ENCODE measurements at places on chromosomes 12 and 14.

DNA sequence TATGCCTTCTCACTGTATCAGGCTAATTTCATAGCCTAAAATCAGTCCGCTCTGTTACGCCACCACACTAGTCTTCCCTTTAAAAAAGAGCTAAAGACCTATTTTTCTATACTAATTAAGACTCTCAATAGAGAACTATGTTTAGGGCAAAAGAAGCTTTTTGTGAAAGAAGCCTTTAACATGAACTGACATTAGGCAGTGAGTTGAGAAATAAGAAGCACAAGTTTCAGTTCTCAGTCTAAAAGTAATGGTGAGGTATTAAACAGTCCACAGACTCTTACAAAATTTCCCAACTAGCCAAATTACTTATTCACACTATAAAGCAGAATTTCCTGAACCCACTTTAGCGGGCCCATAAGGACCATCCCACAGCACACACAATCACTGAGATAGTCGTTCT is 93.7 kb downstream of the SOX5 start:
- DNase-seq: no peak

DNA sequence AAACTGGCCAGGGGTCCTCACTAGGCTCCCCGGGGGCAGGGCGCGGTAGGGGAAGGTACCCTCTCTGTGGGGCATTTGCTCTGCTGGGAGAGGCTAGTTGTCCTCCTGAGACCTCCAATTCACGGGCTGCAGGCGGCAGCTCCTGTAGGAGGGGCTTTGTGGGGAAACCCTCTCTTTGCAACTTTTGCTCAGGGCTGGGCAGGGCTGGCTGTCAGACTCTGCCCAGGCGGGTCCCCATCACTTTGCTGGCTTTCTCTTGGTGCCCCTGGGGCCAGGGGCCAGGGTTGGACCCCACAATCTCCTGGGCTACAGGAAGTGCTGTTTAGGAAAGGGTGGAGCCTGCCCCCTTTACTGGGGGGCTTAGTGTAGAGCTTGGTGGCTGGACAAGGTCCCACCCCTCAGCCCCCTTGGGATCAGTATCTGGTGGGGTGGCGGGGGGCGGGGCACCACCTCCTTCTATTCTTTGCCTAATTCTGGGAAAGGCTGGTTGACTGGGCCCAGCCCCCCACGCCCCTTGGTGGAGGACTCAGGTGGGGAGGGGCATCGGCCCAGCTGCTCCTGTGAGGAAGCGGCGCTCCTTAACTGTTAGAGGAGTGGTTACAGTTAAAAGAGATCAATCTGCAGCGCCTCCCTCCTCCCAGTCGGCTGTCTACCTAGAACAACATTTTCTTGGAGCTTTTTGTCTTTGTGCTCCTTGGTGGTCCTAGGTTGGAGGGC is 918.7 kb downstream of the AACS start:
- no peak for DNase-seq

GRCh38 chr14:63282997-63283883 is 35.5 kb downstream of the GPHB5 start:
- no peak for DNase-seq

- no peak for DNase-seq
Observed at GRCh38 chr12:26810330-26810729, 22.7 kb downstream of the ITPR2 start.

DNA sequence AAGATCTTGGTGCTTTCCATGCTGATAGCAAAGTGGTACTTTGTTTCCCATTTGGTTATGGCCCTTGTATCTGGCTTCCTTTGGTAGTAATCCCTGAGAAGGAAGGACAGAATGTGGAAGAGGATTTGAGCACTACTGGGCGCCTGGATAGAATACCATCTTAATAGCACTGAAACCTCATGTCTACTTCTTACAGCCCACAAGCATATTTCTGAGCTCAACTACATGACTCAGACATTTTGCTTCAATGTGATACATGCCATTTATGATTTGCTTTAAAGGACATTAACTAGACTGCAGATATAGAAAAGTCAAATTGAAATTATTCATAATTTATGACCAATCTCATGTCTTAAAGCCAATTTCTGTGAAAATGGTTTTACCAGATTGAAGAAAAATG is 80.4 kb downstream of the LIN7A start:
- DNase-seq: no peak
